GM12878 (cell line): ENCODE measurements at places on chromosomes 2 and 18.

- no peak for DNase-seq
Observed at GRCh38 chr18:73153271-73153670, 285.5 kb upstream of the NETO1 start.

GRCh38 chr2:96083064-96083939 lies 33.1 kb downstream of the ADRA2B start:
- no peak for DNase-seq

- no peak for DNase-seq
Observed at GRCh38 chr2:154142480-154142879, 270.8 kb downstream of the GALNT13 start.

DNA sequence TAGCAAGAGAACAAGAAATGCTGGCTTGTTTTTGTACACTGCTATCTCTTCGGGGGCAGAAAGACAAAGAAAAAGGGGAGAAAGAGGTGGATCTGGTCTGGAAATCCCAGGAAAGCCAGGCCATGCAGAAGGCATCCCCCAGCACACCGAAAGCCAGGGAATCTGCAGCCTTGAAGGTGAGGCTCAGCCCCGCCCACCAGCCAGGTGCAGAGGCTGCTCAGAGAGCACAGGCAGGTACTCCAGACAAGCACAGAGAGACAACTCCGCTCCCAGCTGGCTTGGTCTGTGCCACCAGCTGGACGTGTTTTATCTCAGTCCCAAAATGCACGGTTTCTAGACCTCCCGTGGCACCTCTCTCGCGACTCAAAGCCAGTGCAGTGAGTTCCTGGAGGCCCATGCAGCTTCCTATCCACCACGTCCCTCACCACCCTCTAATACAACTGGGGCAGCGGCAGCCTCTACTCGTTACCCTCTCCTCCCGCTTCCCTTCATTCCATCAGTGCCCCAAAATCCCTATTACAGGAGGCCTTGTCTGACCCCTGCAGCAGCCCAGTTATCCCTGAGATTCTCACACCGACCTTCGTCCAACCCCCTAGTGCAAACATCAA lies 62.8 kb downstream of the HDAC4 start:
- no peak for DNase-seq

DNA sequence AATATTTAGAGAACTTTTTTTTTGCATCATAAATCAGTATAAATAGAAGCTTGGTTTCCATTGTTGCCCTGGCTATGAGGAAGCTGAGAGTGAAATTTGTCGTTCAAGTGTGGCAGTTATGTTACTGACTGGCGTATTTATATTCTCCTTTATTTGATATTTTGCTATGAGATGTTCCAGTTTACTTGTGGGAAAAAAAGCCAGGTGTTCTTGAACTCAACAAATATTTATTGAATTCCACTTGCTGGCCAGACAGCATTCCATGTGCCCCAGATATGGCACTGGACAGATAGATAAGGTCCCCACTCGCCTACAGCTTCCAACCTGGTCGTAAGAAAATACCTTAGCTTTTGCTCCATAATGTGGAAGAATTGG lies 44.7 kb downstream of the NEDD4L start:
- DNase-seq, result no peak

DNA sequence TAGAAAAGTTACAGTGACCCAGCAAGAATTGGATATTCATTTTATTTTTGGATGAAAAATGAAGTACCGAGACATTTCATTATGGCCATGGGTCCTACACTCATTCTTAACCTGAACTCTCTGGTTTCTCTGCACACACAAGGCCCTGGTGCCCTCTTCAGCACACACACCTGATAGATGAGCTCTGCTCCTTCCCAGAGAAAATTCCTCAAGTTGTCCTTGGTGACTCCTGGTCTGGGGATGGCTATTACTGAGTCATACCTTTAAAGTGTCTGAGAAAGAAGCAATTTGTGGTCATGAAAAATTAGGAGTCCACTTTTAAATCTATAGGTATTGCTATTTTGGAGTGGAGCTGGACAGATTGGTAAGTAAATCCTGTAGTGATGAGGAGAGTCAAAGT lies 311.5 kb downstream of the CDH2 start:
- no peak for DNase-seq

GRCh38 chr2:232420463-232421188 lies 14.0 kb downstream of the ALPG start:
- DNase-seq, result no peak

GRCh38 chr2:26675651-26676255 lies 16.8 kb upstream of the KCNK3 start:
- no peak for DNase-seq

DNA sequence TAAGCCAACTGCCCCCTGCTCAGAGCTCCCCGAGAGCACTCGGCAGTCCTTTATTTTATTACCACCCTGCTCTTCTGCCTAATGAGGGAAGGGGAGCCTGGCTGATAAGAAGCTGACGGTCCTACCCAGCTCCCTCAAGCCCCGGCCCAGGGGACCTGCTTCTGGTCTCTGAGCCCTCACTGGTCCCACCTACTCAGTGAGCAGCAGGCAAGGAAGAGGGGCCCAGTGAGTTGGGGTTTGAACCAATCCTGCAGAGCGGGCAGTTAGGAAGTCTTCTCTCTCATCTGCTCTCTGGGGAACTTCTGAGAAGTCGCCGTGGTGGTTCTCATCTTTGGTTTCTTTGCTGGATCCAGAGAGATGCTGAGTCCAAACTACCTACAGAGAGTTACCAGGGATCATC lies 218.9 kb downstream of the NDUFA10 start:
- DNase-seq, result no peak
